ENCODE measurements at places on chromosomes 2 and 18.

DNA sequence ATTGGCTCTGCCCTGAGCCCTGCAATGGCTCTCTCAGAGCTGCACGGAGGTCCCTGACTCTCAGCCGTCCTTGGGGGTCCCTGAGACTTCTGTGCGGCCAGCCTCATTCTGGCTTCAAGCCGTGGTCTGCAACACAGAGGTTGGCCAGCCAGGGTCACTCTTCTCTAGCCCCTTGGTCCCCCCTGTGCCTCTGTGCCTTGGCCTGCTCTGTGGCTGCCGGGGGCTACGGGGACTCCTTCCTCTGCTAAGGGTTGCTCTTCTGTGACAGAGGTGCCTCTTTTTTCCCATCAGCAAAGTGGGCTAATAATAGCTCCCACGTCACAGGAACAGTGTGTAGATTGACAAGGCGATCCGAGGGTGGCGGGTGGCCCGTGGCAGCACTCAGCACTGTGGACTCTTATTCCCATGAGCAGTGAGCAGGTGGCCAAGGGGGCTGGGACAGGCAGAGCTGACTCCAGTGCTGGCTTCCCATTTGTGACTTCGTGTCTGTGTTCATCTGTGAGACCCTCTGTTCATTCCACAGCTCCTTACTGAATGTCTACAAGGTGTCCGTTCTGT, 19.4 kb downstream of the INHBB start:
- DNase-seq: no peak

DNA sequence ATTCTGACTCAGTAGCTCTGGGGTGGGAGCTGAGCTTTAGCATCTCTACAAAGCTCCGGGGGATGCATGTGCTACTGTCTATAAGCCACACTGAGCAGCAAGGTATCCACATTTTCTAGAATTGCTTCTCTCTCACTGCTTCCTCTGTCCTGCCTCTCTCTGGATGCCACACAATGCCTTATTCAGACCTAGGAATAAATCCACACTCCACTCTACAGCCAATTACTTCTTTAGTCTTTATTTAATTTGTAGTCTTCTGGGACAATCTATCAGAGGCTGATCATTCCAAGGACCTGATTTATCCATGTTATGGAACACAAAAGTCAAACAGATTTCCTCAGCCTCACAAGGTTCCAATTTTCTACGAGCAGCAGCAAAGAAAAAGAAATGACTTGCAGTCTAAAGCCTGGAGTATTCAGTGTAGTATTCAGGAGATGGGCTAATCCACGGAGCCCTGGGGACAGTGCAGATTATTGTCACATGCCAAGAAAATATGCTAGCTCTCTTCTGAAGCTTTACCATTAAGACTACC, 4.4 kb downstream of the BCL2 start:
- no peak for DNase-seq

- no peak for DNase-seq
These were observed 99.8 kb upstream of the ARHGAP28 start for GRCh38 chr18:6629635-6630140.

DNA sequence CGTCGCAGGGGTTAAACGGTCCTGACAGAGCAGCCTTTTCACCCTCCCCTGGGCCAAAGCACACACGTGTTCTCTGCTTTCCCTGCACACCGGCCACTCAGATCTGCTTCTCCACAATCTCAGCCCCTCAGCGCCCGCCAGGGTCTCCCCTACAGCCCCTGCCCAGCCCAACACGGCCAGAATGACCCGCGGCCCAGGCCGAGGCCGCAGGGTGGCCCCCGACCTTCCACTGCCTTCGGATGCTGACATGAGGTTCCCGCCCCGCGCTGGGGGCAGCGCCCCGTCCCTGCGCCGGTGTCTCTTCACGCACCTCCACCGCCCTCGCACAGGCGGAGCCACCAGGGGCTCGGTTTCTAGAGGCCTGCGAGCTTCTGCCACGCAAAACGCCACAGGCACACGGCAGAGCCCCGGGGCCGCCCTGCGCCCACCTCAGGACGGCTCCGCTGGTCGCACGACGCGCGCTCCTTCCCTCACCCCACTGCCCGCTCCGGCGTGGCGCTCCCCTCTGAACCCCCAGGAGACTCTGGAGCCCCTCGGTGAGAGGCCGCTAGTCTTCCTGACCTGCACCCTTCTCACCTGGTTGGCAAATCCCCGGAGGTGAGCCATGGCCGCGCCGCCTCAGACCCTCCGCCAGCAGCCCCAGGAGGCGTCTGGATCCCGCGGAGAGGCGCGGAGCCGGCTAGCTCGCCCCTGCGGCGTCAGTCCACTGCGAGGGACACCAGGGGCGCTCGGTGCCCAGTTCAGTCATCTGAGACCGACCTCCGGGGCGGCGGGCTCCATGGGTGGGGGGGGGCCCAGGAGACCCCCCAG, 749 bp downstream of the STK25 start:
- no peak for DNase-seq

GRCh38 chr2:130243359-130243758, 45.1 kb upstream of the TUBA3E start:
- DNase-seq: no peak

GRCh38 chr18:3451183-3451988, 1.4 kb downstream of the TGIF1 start:
- peak; percentile 86 for DNase-seq

GRCh38 chr18:62914871-62915392, 199.6 kb downstream of the PHLPP1 start:
- DNase-seq: no peak

GRCh38 chr18:24189664-24190346, 50.9 kb downstream of the CABYR start:
- DNase-seq: no peak

DNA sequence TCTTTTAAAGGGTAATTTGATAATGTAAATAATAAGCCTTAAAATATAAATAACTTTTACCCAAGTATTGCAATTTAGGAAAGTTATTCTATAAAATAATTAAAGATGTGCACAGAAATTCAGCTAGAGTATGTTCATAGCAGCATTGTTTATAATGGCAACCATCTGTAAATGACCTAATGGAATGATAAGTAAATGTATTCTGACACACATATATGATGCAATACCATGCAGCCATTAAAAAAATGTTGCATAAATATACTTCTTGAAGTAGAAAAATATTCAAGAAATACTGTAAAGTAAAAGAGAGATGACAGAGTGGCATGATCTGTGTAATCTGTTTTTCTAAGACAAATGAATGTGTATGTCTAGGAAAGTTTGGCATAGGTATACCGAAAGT, 545.7 kb downstream of the ZEB2 start:
- DNase-seq: no peak

GRCh38 chr2:67772216-67773170, 290.3 kb downstream of the C1D start:
- DNase-seq: no peak

- DNase-seq: no peak
These were observed 24.8 kb upstream of the ZFP36L2 start for GRCh38 chr2:43251171-43251731.

DNA sequence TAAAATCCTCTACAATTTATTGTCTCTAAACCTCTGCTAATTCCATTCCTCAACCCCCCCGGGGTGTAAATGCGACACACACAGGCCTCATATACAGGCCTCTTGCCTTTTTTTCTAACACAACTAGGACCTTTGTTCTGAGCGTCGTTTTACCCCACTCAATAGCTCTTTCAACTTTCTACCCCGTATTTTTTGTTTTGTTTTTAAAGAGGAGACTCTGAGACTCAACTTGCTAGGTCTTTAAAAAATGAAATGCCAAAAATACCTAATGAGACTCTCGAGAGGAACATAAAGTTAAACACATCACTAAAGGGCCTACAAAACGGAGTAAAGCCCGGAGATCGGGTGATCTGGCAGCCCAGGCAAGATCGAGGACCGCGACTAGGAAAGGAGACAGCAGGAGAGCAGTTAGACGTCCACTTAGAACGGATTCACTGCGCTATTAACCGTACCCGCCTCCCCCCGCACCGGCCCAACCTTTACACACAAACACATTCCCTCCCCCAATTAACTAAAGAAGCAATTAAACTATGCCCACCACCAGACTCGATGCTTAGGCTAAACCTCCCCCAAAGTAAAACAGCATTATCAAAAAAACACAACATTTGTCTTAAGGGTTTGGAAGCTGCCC, 1.7 kb downstream of the TRIP12 start:
- no peak for DNase-seq

DNA sequence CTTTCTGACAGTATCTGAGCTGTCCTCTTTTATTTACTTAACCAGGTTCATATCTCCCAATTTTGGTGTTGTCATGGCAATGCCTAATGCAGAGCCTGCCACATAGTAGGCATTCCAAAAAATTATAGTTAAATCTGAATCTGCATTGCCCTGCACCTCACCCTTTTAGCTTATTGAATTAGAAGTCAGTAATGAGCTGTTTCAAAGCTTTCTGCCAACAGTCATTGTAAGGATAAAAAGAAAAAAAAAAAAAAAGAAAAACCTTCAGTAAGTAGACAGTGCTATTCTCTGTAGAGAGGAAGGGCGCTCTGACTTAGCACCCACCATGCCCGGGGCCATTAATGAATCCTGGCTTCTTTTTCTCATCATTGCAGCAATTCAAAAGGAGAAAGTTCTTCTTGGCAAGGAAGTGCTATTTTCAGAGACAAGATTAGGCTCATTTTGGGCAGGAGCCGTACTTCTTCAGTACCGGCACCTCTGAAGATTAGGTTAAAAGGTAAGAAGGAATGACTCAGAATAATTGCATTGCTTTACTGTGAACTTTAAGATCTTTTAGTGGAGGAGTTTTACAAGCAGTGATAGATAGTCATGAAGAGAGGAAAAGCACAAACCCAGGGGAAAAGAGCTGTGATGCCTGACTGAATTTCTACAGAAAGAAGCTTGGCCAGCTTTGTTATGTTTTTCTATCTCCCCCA, 2041.2 kb upstream of the PIK3C3 start:
- DNase-seq: no peak

DNA sequence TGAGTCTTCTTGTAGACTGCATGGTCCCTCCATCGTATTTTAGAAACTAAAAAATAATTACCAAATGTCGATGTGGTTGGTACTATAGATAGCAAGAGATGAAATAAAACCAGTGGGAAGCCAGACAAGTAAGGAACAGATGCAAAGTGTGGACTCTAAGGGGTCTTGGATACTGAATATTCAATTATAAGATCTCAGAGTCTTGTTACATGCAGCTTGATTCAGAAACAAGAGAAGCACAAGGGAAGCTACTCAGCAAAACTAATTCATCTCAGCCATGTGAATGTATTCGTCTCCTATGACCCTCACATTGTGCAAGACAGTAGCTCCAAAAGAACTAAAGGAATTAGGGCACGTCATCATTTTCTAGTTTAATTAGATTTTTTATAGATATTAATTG, 80.9 kb downstream of the CDH20 start:
- DNase-seq: no peak

DNA sequence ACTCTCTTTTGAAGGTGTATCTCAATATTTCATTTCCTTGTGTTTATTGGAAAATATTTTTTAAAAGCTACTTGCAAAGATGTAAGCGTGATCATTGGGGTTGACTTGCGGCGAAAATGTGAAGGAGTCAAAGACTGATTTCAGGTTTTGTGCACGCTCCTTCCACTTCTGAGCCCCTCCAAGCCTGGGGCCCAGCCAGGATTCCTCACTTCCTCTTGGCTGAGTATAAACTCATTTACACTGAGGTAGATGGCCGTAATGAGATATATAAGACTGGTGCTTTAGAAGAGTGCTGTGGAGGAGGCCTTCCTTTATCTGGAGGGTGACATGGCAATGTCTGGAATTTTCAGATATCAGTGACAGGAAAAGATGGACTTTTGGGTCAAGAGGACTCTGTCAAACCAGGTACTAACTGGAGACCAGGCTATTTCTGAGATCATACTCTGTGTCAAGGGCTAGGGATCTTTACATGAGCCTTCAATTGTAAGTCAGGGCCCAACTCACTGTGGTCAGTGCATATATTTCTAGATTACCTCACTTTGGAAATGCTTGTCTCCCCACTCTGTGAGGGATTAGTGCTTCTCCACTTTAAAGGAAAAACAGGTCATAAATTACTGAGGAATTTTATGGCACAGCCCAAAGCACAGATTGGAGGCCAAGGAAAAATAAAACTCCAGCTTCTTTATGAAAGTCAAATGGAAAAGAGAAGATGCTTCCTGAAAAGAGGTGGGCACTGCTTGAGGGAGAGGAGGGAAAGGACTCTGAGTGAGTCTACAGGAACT, 22.8 kb downstream of the PRKCE start:
- DNase-seq: no peak

- DNase-seq: no peak
These were observed 24.6 kb upstream of the PLB1 start for GRCh38 chr2:28471214-28471613.

DNA sequence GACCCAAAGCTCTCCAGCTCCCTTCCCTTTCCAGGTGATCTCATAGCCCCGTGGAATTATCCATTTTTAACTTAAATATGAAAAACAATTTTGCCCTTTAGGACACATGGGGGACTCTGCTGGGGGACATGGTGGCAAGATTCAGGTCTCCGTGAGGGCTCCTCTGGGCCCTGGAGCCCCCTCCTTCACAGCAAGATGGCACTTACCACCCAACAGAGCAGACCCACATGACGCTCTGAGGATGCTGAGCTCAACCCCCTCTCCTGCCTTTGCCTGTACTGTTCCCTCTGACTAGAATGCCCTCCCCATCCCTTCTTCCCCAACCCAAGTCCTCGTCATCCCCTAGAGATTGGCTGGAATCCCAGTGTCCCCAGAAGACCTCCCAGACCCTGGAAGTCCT, 17.2 kb downstream of the TEX51 start:
- DNase-seq: no peak

GRCh38 chr2:106948540-106948939, 62.6 kb upstream of the ST6GAL2 start:
- DNase-seq: no peak

All from stimulated activated CD8-positive, alpha-beta memory T cell treated with anti-CD3 and anti-CD28 coated beads, Interleukin-2, amount 100 ng/mL, for 48 hours (primary cell).